ENCODE measurements at places on chromosomes 1 and 21.

DNA sequence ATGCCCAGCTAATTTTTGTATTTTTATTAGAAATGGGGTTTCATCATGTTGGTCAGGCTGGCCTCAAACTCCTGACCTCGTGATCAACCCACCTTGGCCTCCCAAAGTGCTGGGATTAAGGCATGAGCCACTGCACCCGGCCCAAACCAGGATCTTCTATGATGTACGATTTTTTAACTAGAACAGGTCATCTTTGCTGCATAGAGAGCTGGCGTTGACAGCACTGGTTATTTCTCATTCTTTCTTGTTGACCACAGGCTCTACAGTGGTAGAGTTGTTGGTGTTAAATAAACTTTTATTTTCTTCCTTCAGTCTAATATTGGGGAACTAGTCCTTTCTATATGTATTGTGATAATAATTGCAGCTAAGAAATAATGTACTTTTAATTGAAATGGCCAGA, 3.8 kb upstream of the MAB21L3 start:
- no peak for DNase-seq

DNA sequence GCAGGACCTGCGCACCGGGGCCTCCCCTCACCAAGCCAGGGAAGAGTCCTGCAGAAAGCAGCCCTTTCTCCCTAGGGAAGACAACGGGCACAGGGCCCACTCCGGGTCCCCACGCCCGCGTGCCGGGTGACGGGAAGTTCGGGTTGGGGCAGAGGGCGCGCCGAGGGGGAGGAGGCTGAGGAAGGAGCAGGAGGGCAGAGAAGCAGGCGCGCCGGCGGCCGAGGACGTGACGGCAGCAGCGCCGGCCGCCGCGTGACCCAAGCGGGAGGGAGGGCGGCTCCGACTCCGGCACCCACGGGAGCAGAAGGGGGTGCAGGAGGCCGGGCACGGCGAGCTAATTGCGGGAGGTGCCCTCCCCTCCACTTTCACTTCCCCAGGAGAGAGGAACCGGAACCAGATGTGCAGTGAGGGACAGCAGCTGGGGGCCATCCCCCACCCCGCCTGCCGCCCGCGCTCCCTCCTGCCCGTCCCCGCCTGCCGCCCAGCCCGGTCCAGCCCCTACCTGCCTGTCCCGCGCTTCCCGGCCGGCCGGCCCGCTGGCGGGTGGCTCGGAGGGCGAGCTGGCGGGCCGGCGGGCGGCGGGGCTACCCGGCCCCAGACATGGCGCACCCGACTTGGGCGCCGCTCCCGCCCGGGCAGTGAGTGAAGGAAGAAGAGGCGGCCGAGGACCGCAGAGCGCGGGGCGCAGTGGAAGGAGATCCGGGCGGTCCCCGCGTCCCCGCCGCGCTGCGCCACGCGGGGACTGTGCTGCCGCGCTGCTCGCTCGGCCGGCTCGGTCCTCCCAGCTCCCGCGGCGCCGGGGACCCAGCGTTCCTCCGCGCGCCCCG, 510 bp downstream of the DENND4B start:
- no peak for DNase-seq

DNA sequence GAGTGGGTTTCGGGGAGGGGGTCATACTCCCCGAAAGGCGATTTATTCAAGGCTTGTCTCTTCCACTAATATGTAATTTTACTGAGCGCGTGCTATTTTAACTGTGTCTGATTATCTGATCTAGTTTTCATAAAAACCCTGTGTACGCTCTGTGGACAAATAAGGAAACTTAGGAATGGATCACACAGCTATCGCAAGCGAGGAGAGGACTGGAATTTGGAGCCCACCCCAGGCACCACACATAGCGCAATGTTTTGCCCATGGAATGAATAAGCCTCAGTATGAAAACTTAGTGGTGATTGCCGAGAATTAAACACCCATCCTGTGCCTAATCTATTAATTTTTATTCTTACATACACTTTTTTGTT, 9.8 kb upstream of the RAB42 start:
- no peak for DNase-seq

GRCh38 chr1:223331929-223332328, 32.0 kb downstream of the SUSD4 start:
- DNase-seq: no peak

GRCh38 chr1:29688471-29689365, 452.4 kb downstream of the PTPRU start:
- DNase-seq: no peak
